Renal cortical epithelial cell (primary cell): ENCODE measurements at places on chromosomes 12 and 14.
A peak's percentile ranks its signal among the peaks of the same experiment; 100 is the strongest.

- peak; percentile 29 for DNase-seq
These were observed 79.8 kb downstream of the SRRM4 start for GRCh38 chr12:119060847-119061796.

DNA sequence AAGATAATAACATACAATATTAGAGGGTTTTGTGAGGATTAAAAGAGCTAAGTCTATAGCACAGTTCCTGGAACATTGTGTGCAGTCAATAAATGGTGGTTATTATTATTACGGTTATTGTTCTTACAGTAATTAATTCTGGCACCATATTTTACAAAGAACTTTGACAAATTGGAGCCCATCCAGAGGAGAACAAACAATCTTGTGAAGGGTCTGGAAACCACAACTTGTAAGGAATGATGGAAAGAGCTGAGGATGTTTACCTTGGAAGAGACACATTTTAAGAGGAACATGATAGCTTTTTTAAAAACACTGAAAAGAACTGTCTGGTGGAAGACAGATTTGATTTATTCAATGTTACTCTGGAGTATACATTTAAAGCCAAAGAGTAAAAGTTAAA, 150.5 kb upstream of the KRR1 start:
- DNase-seq = no peak

- DNase-seq = no peak
These were observed 7.3 kb downstream of the POMT2 start for GRCh38 chr14:77313371-77313770.

- no peak for DNase-seq
These were observed 962.5 kb downstream of the DIO2 start for GRCh38 chr14:79248771-79249170.
